ENCODE measurements at places on chromosomes 4 and X. TPM values are rescaled to one million over a fixed set of nuclear protein-coding genes. Genes with fewer than 3 reads are reported as not detected.

GRCh38 chr4:73871511-73872310 lies 2.5 kb downstream of the CXCL1 start:
- DNase-seq: no peak

DNA sequence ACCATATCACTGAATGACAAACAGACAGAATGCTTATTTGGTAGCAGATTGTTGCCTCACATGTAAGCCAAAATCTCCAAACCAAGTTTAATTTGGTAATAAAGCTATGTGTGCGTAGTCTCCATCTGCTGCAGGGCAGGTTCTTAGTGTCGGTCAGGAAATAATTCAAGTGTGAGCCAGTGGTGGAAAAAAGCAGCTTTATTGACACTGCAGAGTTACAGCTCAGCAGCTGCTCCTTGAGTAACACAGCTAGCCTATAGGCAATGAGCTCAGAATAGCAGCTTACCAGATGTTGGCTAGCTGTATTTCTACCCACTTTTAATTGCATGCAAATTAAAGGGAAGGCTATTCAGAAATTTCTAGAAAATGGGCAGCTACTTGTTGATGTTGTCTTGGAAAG lies 757.8 kb upstream of the HS3ST1 start:
- DNase-seq: no peak

DNA sequence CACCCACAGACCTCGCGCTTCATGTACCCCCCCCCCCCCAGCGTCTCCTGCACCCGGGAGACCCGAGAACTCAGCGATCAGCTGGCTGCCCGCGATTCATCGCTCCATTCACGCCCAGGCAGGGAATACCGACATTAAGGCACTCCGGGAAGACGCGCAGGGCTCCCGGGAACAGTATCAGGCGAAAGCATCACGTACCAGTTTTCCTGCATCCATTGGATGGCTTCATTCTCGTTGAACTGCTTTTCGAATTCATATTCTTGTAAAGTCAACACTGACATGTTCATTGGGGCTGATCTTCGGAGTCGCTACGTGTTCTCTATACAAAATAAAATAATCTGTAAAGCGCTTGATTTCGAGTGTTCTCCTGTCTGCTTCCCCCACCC lies 373 bp downstream of the ELOVL6 start:
- no peak for DNase-seq

- DNase-seq: no peak
Measured at GRCh38 chrX:107567370-107567769, 60.9 kb upstream of the PRPS1 start.

GRCh38 chr4:89254847-89255246 lies 52.8 kb downstream of the GPRIN3 start:
- peak; percentile 30 for DNase-seq

Gene EGF
- total RNA-seq: 1.6 TPM

DNA sequence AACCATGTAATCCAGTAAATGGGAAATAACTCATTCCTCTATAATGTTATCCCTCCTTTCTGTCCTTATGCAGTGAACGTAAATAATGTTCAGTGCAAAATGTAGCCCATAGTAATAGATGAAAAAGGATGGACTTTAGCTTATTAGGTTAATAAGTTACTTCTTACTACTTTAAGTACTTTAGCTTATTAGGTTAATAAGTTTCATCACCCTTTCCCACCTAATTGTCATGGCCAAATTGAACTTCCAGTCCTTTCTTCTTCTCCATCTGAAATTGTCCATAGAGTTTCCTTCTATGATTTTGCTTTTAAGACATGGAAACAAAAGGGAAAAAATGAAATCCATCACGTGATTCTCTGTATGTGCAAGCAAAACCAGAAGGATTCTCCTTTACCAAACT lies 15.2 kb upstream of the TMEM165 start:
- DNase-seq: no peak

GRCh38 chrX:13966071-13966792 lies 63.5 kb downstream of the GEMIN8 start:
- no peak for DNase-seq

Gene RBM46
- total RNA-seq: 1.3 TPM

GRCh38 chrX:118724365-118724764 lies 3.0 kb upstream of the IL13RA1 start:
- no peak for DNase-seq

Gene ZNF711
- 2.6 TPM for total RNA-seq

DNA sequence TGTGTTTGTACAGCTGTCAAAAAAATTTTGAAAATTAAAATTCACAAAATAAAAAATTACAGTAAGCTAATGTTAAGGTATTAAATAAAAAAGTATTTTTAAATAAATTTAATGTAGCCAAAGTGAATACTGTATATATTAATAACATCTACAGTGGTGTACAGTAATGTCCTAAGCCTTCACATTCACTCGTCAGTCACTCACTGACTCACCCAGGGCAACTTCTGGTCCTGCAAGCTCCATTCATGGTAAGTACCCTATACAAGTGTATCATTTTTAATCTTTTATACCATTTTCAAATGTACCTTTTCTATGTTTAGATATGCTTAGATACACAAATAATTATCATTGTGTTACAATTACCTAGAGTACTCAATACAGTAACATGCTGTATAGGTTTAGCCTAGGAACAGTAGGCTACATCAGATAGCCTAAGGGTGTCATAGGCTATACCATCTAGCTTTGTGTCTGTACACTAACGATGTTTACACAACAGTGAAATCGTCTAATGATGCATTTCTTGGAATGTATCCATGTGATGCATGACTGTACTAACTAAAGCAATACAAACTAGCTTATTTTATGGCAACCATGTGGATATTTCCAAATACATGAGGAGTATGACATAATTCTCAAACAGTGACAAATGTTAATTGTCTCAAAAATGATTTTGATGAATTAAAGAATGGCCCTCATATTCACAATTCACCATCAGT lies 13.7 kb downstream of the DDX60 start:
- DNase-seq: no peak

- DNase-seq: no peak
Measured at GRCh38 chr4:152454398-152455011, 81.4 kb downstream of the FBXW7 start.

- no peak for DNase-seq
Measured at GRCh38 chrX:54995621-54996020, 1.6 kb upstream of the PFKFB1 start.

DNA sequence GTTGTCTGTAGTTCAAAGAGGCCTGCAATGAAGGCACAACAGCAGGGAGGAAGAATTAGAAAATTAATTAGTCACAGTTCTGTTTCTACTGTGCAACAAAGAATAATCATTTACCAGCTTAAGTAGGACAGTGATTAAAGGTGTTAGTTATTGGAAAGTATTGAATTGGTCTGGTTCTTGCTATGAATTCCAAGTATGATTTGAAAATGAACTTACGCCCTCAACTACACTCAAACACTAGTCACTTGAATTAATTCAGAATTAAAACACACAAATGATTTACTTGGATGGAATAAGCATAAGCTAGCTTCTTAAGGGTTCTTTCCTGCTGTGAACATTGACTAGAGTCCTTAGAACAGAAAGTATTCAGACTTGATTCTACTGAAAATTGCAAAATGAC lies 69.9 kb upstream of the EXOC1L start:
- DNase-seq: no peak

DNA sequence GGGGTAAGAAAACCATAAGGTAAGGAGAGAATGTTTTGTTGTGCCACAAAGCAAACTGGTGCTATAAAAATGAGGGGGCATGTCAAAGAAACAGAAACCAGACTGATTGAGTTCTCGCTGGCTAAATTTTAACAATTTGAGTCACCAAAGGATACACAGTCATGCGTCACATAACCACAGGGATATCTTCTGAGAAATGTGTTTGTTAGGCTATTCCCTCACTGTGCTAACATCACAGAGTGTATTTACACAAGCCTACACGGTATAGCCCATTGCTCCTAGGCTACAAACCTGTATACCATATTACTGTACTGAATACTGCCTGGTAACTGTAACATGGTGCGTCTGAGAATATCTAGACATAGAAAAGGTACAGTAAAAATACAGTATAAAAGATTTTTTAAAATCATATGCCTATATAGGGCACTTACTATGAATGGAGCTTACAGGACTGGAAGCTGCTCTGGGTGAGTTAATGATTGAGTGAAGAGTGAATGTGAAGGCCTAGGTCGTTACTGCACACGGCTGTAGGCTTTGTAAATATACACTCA lies 50.1 kb downstream of the FBXW7 start:
- DNase-seq: peak; percentile 13

Gene BEX1
- total RNA-seq: 3.8 TPM

DNA sequence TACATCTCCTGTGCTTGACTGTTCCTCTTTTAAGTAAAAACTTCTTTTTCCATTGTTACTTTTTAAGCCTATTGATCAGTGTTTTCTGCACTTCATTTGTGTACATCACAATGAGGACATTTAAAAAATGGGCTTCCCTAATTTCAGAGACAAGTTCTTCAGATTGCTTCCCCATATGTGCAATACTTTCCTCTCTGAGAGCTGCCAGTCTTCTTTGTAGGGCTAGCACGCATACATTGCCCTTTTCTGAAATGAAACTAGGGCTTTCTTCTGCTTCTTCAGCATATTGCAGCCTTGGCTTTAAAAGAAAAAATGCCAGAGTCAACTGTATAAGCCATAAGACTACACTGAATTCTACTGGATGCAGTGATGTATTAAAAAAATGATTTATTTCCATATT lies 37.8 kb downstream of the FAT4 start:
- no peak for DNase-seq

- no peak for DNase-seq
Measured at GRCh38 chr4:53009824-53010223, 147.7 kb downstream of the RASL11B start.

DNA sequence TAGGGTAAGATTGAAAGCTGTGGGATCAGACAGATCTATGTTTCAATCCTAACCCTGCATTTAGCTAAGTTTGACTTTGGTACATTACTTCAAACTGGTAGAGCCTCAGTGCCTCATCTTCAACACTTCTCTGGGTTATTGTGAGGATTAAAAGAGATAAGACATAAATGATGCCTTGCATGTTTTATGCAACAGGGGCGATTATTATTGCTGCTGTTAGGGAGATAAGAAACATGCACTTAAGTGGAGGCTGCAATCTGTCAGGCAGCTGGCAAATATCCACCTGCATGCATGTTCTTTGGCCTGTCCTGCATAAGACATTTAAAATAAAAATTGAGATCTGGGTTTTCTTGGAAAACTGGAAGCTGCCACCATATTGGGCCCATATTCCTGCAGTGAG lies 24.6 kb downstream of the UNC5C start:
- DNase-seq: no peak

Gene MAGEA10
- total RNA-seq: not detected

Gene MAGED4
- total RNA-seq: 48.7 TPM

DNA sequence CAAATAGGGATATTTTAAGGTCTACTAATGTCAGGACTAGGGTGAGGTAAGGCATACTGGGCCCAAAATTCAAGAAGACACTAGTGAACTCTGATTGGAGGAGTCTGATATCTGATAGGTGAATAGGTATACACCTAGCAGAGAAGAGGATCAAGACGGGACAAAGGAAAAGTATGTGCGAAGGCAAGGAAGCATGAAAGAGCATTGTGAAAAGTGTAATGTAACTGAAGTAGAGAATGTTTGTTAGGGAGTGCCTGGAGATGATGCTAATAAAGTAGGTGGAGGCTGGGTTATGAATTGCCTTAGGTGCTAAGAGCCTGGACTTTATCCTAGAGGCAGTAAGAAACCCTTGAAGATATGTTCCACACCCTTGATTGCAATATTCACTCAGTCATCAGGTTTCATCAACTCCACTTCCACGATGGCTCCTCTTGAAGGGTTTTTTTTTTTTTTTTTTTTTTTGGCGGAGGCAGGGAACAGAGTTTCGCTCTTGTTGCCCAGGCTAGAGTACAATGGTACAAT lies 49.9 kb upstream of the XIAP start:
- DNase-seq: no peak

GRCh38 chrX:41005445-41005992 lies 79.7 kb upstream of the USP9X start:
- no peak for DNase-seq

DNA sequence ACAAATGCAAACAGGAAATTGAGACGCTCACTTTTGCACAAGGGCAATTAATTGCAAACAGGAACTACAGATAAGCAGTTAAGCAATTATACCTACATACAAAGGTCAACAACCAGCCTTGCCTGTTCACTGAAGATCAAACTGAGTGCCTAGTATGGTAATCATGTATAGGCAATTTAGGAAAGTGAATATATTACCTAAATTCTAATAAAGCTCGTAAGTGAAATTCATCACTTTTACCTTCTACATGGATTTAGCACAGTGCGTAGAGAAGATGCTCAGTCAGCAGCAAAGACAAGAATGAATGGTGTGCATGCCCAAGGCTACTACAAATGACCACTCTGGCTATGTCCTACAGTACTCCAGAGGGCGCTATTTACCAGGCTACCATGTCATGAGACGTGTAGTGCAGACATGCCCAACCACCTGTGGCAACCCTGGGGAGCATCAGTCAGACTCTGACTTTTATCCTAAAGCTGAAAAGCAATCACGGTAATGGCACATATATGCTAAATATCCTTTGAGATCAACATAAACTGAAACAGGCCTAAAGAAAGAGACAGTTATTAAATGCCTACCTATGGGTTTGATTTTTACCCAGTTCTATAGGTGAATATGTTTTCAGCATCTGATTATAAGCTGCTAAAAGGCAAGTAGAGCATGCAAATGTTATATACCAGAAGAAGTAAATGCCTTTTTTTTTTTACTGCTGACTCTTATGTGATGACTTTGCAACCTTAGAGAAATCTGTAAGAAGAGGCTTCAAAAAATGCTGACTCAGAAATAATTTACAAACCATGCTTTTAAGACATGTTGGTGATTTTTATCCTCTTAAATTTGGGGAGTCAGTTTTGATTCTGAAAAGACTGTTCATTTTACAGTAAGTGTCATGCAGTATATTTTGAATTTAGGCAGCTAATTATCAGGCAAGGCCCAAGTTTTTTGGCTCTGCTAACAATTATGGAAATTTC lies 178.0 kb downstream of the PPP3CA start:
- peak; percentile 70 for DNase-seq

GRCh38 chrX:37946197-37946596 lies 60.2 kb upstream of the SYTL5 start:
- no peak for DNase-seq

DNA sequence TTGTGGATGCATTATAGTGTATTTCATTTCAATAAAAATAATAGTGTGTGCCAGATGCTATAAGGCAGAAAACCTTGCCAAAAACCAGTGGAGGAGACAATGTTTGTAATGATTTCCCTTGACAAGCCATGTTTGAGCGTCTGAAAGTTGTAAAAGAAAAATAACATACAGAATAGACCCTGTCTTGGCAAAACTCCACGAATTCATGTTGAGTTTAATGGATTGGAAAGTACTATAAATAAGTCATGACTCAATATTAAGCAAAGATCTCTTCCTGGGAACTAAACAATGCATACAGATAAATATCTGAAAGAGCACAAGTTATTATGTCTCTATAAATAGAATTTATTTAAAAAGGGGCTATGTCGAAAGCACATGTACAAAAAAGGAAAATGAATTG lies 543.5 kb downstream of the GABRG1 start:
- DNase-seq: no peak

Gene CT45A10
- total RNA-seq: not detected

Measured in mucosa of gallbladder (tissue), 1 donor.